ENCODE measurements at places on chromosomes 16 and 17.

- DNase-seq, result peak; percentile 68
Measured at GRCh38 chr17:32350666-32351418, 885 bp downstream of the ZNF207 start.

DNA sequence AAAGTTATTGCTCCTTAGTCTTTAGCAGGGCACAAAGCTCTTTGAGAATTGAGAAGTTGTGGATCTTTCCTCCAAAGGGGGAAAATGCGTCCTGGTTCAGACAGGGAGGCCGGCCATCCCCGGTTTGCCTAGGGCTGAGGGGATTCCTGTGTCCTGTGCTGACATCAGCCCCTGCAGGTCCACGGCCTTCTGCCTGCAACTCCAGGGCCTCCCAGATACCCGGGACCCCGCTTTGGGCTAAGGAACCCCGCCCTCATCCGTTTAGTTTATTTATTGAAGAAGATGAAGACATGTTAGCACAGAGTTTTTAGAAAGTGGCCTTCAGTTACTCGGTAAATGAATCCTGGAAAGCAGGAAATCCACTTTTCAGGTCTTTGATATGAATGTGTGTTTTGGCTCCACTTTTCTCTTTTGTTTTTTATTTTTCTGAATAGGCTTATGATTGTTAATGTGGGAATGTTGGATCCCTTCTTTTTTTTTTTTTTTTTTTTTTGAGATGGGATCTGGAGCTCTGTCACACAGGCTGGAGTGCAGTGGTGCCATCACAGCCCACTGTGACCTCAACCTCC, 65.6 kb downstream of the CRISPLD2 start:
- no peak for DNase-seq

DNA sequence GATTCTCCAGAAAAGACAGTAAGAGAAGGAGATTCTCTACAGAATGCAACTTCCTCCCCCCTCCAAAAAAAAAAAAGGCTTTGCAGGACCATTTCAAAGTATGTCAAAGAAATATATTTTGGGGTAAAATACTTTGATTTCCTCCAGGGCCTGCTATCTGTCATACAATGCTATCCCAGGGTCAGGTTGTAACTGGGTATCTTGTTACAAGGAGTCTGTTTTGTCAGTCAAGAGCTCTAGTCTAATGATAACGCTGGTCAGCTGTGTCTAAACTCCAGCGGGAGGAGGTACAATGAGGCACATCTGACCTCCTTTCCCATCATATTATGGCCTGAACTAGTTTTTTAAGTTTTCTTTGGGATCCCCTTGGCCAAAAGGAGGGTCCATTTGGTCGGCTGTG, 408.4 kb upstream of the CDH5 start:
- DNase-seq, result no peak

DNA sequence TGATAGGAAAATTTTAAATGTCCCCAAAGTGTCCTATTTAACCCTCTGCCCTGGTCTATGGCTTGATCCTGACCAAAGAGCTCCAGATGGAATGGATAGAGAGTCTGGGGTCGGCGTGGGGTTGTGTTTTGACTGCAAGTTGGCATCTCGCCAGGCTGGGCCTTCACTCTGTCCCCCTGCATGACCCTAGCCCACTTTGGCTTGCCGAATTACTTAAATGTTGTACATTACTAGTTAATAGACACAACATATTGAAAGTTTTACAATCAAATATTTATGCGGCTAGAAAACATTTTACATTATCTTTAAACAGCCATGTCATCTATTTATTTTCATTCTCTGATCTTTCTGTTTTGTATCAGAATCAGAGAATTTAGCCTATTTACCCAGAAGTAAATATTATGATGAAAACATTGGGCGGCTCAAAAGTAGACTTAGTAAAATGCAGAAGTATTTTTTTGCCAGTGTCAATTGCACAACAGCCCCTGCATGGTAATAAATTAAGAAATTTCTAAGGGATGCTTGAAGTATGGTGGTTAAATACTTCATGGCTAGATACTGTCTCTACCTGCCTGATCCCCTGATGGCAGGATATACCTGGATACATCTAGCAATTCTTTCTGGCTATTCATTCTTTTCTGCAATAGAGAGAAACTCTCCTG, 18.8 kb upstream of the MYOCD start:
- DNase-seq, result no peak

DNA sequence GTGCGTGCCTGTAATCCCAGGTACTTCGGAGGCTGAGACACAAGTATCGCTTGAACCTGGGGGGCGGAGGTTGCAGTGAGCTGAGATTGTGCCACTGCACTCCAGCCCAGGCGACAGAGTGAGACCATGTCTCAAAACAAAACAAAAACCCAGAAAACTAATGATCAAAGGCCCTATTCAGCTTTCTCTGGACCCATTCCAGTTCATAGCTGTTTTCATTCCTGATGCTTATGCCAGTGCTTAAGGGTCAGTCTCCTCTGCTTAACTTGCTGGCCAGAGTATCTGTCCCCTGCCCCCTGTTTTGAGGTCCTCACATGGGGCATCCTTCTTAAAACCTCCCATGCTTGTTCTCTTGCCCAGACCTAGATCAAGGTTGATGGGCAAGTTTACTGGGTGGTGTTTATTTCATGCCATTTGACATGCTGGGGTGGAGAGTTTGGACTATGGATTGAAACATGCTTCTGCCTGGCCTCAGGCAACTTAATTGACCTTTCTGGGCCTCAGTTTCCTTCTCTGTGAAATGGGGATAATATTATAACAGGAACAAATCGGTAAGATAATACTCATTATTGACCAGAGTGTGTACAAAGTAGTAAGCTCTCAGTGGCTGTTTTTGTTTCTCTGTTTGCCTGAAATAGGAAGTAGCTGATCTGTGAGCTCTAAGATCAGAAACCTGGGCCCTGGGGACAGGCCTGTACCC, 369.8 kb downstream of the CPPED1 start:
- DNase-seq, result no peak

GRCh38 chr17:74345433-74346241, 16.0 kb downstream of the BTBD17 start:
- no peak for DNase-seq

- no peak for DNase-seq
Measured at GRCh38 chr17:51768706-51769105, 389.8 kb downstream of the CA10 start.

DNA sequence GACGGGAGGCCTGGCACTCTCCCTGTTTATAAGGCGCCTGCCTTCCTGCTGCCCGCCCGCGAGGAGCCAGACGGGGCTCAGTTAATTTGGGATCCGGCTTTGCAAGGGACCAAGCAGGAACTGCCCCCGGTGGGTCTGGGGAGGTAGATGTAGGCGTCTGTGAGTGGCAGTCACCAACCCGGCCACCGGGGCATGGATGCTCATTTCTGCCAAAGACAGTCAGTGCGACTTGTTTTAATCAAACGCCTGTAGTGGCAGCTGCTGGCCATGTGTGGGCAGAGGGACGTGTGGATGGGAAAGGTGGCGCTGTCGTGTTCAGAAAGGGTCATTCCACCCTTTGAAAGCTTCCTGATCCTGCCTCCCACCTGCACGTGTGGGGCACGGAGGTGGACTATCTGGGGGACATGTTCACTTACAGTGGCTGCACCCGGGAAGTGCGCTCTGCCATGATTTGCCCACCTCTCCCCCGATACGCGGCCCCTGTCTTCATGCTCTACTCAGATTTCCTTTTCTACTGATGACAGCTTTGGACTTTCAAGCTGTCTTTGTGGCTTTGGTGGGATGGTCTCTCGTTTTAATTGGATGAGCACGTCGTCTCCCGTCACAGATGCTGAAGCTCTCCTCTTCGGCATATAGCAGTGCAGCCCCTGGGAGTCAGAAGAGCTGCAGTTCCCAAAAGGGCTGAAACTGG, 60.3 kb upstream of the CIBAR2 start:
- peak; percentile 69 for DNase-seq

GRCh38 chr16:65294165-65294564, 172.3 kb upstream of the CDH11 start:
- no peak for DNase-seq

- DNase-seq, result peak; percentile 50
Measured at GRCh38 chr16:30063893-30064728, 1.4 kb upstream of the ALDOA start.
